Fibroblast of lung (primary cell): ENCODE measurements at places on chromosomes 4 and X. TPM values are rescaled to one million over a fixed set of nuclear protein-coding genes. Genes with fewer than 3 reads are reported as not detected.

DNA sequence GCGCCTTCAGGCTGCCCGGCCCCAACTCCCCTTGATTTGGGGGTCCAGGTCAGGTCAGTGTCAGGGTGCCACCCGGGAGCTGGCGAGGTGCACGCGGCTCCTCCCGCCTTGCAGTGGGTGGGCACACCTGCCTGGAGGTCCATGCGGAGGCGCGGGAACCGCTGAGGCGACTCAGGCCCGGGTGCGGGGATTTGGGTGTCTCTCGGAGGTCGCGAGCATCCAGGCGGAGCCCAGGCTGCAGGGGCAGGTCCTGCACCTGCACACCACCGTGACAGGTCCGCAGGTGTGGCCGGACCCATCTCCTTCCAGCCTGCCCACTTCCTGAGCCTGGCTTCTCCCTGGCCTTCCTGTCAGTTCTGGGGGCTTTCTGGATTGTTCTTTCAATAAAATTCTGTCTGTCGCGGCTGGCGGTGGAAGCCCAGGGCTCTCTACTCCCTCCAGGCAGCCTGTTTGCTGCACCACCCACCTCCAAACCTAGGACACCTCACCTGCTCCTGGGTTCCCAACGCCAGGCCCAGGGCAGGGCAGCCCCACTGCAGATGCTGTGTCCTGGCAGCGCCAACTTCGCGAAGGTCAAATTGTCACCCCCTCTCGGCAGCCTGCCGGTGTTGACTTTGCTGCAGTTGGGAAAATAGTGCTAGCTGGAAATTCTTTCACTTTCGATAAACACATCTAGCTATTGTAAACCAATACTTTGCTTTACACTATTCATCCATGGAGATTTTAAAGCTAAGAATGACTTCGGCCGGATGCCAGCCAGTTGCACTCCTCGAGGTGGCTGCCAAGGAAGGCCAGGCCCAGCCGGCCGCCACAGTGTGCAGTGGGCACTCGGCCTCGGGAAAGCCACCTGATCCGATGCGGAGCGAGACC is 35.9 kb downstream of the FGFRL1 start:
- no peak overlapping the region for H3K27ac ChIP-seq
- no peak overlapping the region for H3K4me3 ChIP-seq
- H3K27me3 ChIP-seq = peaks cover 4% of the 10 kb centered on the region
- peak; percentile 33 for DNase-seq
- H3K36me3 ChIP-seq = no peaks in the 10 kb centered on the region

GRCh38 chrX:149312988-149313387 is 192.1 kb downstream of the IDS start:
- no peak overlapping the region for H3K27ac ChIP-seq
- H3K4me1 ChIP-seq = no peaks in the 10 kb centered on the region
- no peaks in the 10 kb centered on the region for H3K36me3 ChIP-seq
- no peaks in the 10 kb centered on the region for H3K27me3 ChIP-seq
- H3K4me3 ChIP-seq = no peak overlapping the region

DNA sequence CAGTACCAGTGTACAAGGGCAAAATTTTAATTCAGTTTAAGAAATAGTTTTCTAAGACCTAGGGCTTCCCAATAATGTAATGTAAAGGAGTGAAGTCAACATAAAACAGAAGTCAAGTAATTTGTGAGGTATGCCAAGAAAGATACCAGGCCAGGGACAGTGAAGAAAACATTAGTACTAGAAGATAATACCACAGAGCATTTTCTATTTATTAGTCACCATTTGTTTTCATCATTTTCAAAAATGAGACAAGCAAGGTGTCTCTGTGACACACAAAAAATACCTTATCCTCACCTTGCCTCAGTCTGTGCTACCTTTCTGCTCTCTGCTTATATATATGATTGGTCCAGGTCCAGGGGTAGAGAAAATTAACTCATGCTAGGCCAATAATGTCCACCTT is 46.8 kb downstream of the VEGFC start:
- no peak for DNase-seq
- H3K27me3 ChIP-seq = no peaks in the 10 kb centered on the region
- H3K4me3 ChIP-seq = no peak overlapping the region
- H3K27ac ChIP-seq = no peak overlapping the region
- no peaks in the 10 kb centered on the region for H3K4me1 ChIP-seq
- no peaks in the 10 kb centered on the region for H3K36me3 ChIP-seq

Gene SLC26A1
- 0.05 and 0.07 TPM in 2 replicates for polyA plus RNA-seq

DNA sequence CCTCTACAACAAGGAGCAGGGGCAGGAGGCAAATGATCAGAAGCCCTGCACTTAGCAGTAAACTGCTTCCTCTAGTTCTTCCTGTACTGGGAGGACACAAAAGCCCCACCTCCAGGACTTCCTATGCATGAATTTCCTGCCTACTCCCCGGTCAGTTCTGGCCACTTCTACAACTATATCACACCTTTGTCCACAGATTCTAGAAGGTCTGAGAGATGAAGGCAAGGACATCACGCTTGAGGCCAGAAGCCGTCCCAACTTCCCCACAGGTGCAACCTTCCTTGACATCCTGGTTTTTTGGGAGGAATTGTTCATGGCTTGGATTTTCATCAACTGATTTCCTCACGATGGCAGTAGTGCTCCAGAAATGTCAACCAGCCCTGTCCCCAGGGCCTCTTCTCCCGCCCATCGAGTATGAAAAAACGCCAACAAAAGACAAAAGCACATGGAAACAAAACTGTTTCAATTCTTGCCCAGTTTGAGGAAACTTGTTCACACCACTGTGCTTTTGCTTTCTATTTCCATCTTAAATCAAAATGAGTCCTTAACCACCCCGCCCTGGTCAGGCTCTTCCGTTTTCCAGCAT is 206.5 kb upstream of the STK26 start:
- H3K27me3 ChIP-seq = no peaks in the 10 kb centered on the region
- DNase-seq = no peak
- H3K36me3 ChIP-seq = no peaks in the 10 kb centered on the region
- no peaks in the 10 kb centered on the region for H3K4me1 ChIP-seq
- no peak overlapping the region for H3K27ac ChIP-seq
- H3K4me3 ChIP-seq = peak overlapping the region; percentile 29

Gene MAGEA2B
- polyA plus RNA-seq = not detected in 2 replicates

DNA sequence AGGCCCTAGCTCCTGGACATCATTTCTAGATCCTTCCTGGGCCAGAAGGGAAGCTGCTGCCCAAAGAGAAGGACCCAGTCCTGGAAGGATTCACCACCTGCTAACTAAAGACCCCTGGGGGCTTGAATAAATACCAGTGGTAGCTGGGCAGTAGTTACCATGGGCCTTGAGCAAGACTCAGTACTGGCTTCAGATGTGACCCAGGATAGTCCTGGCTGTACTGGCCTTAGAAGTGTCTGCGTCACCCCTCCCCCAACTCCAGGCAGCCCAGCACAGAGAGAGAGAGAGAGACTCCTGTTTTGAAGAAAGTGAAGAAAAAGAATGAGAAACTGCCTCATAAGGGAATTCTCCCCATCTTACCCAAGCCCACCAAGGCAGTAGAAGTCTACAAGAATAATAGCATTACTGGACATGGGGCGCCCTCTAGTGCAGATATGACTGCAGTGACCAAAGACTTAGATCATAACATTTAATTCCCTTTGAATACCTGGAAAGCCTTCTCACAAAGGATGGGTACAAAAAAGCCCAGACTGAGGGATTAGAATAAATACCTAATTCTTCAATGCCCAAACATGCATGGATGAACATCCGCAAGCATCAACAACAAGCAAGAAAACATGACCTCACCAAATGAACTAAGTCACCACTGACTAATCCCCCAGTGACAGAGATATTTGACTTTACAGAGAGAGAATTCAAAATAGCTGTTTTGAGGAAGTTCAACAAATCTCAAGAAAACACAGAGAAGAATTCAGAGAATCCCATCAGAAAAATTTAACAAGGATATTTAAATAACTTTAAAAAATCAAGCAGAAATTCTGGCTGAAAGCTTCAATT is 171.8 kb downstream of the HNRNPD start:
- no peaks in the 10 kb centered on the region for H3K27me3 ChIP-seq
- H3K4me1 ChIP-seq = no peaks in the 10 kb centered on the region
- no peak overlapping the region for H3K27ac ChIP-seq
- H3K4me3 ChIP-seq = no peak overlapping the region
- H3K36me3 ChIP-seq = no peaks in the 10 kb centered on the region
- peak; percentile 45 for DNase-seq

GRCh38 chr4:94253036-94253435 is 45.4 kb downstream of the SMARCAD1 start:
- peaks cover 1% of the 10 kb centered on the region for H3K36me3 ChIP-seq
- no peaks in the 10 kb centered on the region for H3K27me3 ChIP-seq
- H3K4me3 ChIP-seq = no peak overlapping the region

Gene SRPK3
- 0.15 and 0.40 TPM in 2 replicates for polyA plus RNA-seq

Gene CXorf51B
- not detected in 2 replicates for polyA plus RNA-seq
